Fibroblast of lung (primary cell): ENCODE measurements at places on chromosomes 2 and 18. TPM values are rescaled to one million over a fixed set of nuclear protein-coding genes. Genes with fewer than 3 reads are reported as not detected.

DNA sequence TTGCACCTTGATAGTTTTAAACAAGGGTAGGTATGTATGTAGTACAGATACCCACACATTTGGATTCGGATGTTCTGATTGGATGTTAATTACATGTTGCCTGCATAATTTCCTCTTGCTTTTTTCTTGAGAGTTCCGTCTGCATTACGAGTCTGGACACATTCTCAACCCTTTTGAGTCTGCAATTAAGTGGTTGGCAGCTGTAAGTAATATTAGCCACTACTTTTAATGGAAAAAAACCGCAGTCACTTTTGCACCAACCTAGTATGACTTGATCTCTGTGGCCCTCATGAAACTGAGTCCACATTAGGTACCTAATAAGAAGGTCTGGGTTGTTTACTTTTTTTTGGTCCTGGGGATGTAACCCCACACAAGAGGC, 217.3 kb downstream of the VAPA start:
- H3K36me3 ChIP-seq = no peaks in the 10 kb centered on the region
- no peak overlapping the region for H3K4me3 ChIP-seq
- DNase-seq = no peak

GRCh38 chr18:79522451-79523205, 126.9 kb downstream of the NFATC1 start:
- H3K4me3 ChIP-seq = no peak overlapping the region
- H3K36me3 ChIP-seq = no peaks in the 10 kb centered on the region
- DNase-seq = no peak

- no peak for DNase-seq
- H3K27me3 ChIP-seq = no peaks in the 10 kb centered on the region
- H3K36me3 ChIP-seq = no peaks in the 10 kb centered on the region
- H3K27ac ChIP-seq = no peak overlapping the region
- H3K4me1 ChIP-seq = peaks cover 33% of the 10 kb centered on the region
- no peak overlapping the region for H3K4me3 ChIP-seq
Measured at GRCh38 chr18:77106331-77106730, 26.3 kb downstream of the MBP start.

GRCh38 chr2:11090187-11090586, 65.1 kb upstream of the SLC66A3 start:
- no peaks in the 10 kb centered on the region for H3K4me1 ChIP-seq
- DNase-seq = no peak
- H3K36me3 ChIP-seq = no peaks in the 10 kb centered on the region
- no peaks in the 10 kb centered on the region for H3K27me3 ChIP-seq
- no peak overlapping the region for H3K4me3 ChIP-seq

DNA sequence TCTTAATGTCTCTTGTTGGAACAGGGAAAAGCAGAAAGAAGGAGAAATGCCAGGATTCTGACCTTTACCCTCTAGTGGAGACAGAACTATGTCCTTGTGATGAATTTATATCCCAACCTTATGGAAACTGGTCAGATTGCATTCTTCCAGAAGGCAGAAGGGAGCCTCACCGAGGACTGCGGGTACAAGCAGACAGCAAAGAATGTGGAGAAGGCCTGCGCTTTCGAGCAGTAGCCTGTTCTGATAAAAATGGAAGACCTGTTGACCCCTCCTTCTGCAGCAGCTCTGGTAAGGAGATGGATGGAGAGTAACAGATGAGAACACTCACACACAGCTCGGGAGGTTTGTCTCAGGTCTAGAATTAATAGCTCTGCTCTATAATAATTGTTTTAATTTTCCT, 552.7 kb upstream of the HNMT start:
- no peak for DNase-seq
- H3K27me3 ChIP-seq = no peaks in the 10 kb centered on the region

DNA sequence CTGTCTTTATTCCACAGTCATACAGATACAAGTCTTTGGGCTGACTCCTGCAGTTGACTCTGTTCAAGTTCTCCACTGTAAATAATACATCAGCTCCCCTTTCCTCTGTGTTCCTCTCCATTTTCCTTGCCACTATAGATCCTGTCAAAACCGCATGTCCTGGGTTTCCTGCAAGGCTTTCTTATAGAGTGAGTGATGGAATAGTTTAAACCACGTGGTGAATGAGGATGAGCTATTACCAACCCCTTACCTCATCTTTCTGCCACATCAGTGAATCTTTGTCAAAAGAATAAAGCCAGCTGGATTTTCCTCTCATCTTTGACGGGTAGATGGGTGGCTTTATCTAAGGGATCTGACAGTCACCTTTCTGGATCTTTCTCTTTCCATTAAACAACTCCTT, 3.9 kb upstream of the GALNT14 start:
- peaks cover 3% of the 10 kb centered on the region for H3K4me1 ChIP-seq
- DNase-seq = no peak
- H3K36me3 ChIP-seq = no peaks in the 10 kb centered on the region
- no peak overlapping the region for H3K27ac ChIP-seq

DNA sequence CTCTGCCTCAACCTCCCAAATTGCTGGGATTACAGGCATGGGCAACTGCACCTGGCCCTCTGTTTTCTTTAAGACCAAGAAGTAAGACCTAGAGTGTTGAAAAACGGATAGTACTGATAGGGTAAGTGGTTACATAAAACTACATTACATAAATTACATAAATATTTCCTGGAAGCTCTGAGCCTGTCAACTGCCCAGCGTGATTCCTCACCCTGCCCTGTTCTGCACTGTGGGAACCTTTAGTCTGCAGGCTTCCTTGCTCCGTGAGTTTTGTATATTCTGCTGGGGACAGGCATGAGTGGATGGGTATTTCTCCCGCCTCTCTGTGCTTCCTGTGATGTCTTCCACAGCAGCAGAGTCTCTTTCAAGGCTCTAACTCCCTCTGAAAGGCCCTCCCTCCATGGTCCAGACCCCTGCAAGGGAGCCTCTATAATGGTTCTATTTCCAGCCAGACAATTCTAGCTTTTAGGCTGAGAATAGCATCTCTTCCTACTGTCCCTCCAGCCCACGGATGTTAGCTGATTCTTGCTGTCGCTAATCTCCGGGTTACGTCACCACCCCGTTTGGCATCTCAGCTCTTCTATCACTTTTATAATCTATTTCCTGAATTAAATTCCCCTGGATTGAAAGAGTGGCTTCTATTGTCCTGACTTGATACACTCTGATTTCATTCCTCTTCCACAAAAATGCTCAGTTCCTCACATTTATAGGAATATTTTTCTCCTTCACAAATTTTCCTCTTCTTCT, 49.5 kb upstream of the PLEKHM3 start:
- H3K36me3 ChIP-seq = no peaks in the 10 kb centered on the region
- no peak overlapping the region for H3K4me3 ChIP-seq
- DNase-seq = no peak
- H3K27me3 ChIP-seq = no peaks in the 10 kb centered on the region

- no peaks in the 10 kb centered on the region for H3K4me1 ChIP-seq
- H3K27ac ChIP-seq = no peak overlapping the region
- DNase-seq = peak; percentile 42
- no peaks in the 10 kb centered on the region for H3K27me3 ChIP-seq
- H3K4me3 ChIP-seq = no peak overlapping the region
Measured at GRCh38 chr2:61011678-61012077, 5.8 kb upstream of the PEX13 start.

DNA sequence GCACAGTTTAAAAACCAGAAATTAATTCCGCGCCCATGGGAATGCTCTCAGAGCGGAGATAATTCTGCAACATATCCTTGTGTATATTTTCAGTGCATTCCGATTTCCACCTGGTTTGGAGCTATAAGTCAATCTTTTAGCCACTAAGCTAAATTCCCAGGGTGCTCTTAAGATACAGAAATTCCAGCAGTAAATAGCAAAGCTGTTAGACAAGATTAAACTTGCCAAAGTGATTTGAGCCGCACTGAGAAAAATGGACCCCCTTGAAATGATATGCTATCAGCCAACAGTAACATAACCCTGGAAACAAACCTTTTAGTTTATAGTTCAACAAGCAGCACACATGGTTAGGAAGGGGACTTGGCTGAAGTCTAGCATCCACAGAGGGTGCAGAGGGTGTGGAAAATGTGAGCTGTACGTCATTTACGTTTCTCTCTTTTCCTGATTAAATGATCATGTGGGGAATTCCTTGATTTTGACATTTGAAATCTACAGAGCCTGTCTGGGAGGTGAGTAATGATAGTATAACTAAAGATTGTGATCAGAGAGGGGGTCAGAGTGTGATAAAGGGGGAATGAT, 99.8 kb upstream of the COPS8 start:
- H3K36me3 ChIP-seq = no peaks in the 10 kb centered on the region
- DNase-seq = no peak
- no peak overlapping the region for H3K4me3 ChIP-seq
- peaks cover 2% of the 10 kb centered on the region for H3K27me3 ChIP-seq
- H3K27ac ChIP-seq = no peak overlapping the region

GRCh38 chr2:159153463-159153862, 133.0 kb downstream of the WDSUB1 start:
- H3K27me3 ChIP-seq = no peaks in the 10 kb centered on the region
- H3K36me3 ChIP-seq = no peaks in the 10 kb centered on the region
- H3K4me1 ChIP-seq = peaks cover 2% of the 10 kb centered on the region
- no peak overlapping the region for H3K4me3 ChIP-seq

GRCh38 chr2:103365071-103365470, 603.2 kb downstream of the TMEM182 start:
- no peak for DNase-seq
- no peaks in the 10 kb centered on the region for H3K4me1 ChIP-seq
- H3K27ac ChIP-seq = no peak overlapping the region
- no peaks in the 10 kb centered on the region for H3K36me3 ChIP-seq

DNA sequence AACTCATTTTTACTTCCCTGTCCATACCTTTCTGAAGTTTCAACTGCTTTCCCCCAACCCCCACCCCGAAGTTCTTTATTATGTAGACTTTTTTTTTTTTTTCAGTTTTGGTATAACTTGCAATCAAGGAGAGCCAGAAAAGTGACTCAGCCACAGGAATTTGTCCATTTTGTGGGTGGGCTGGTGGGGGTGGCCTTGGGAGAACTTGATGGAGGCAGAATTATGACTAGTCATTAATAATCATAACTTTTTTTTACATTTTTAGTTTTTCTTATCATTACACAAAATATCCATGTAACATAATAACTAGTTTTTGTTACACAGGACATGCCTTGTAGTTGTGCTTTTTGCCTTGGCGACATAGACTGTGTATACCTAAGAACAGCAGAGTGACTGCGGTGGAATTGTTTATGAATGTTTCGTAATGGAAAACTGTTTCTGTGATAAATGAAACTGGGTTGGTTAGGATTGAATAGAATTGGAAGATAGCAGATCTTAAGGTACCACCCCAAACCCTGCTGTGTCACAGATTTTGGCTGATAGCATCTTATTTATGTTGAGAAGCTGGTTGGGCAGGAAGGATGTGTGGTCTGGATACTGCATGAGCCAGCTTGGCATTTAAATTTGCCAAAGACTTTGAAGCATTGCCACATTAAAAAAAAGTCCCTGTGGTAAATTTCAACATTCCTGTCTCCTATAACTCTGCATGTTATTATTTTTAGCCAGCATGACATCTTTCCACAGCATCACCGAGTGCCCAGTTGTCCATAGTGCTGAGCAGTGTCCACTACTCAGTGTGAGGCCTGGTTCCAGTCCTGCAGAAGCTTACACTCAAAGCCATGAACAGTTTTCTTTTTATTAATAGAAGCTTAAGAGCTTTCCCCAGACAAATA, 30.7 kb downstream of the LYPD6B start:
- H3K4me3 ChIP-seq = no peak overlapping the region
- H3K4me1 ChIP-seq = no peaks in the 10 kb centered on the region
- H3K36me3 ChIP-seq = no peaks in the 10 kb centered on the region
- DNase-seq = peak; percentile 78

DNA sequence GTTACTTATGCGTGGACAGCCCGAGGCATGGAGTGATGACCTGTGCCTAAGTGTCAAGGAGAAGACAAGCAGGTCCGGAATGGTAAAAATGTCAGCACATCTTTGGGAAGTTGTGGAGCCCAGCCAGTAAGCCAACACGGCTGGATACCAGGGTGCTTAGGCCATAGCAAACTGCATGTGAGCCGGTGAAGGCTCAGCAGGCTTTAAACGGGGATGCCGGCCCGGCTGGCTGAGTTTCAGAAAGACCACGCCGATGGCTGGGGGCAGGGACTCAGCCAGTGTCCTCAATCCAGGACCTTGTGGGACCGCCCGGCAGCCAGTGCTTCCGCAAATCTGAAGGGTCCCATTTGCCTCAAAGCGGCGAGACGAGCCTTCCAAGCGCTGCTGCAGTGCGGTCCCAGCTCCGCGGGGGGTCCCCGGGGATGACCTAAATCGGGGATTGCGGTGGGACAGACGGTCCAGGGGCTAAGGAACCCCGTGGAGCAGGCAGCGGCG, 946 bp upstream of the AGAP1 start:
- H3K36me3 ChIP-seq = no peaks in the 10 kb centered on the region
- H3K27me3 ChIP-seq = no peaks in the 10 kb centered on the region
- peaks cover 12% of the 10 kb centered on the region for H3K4me1 ChIP-seq

GRCh38 chr2:125455110-125455509, 1200.8 kb upstream of the GYPC start:
- H3K4me3 ChIP-seq = no peak overlapping the region
- H3K27me3 ChIP-seq = no peaks in the 10 kb centered on the region
- H3K27ac ChIP-seq = no peak overlapping the region
- no peaks in the 10 kb centered on the region for H3K4me1 ChIP-seq
- no peaks in the 10 kb centered on the region for H3K36me3 ChIP-seq

GRCh38 chr2:198004921-198005829, 200.8 kb downstream of the PLCL1 start:
- no peak for DNase-seq
- H3K36me3 ChIP-seq = no peaks in the 10 kb centered on the region
- no peaks in the 10 kb centered on the region for H3K4me1 ChIP-seq
- no peak overlapping the region for H3K27ac ChIP-seq

DNA sequence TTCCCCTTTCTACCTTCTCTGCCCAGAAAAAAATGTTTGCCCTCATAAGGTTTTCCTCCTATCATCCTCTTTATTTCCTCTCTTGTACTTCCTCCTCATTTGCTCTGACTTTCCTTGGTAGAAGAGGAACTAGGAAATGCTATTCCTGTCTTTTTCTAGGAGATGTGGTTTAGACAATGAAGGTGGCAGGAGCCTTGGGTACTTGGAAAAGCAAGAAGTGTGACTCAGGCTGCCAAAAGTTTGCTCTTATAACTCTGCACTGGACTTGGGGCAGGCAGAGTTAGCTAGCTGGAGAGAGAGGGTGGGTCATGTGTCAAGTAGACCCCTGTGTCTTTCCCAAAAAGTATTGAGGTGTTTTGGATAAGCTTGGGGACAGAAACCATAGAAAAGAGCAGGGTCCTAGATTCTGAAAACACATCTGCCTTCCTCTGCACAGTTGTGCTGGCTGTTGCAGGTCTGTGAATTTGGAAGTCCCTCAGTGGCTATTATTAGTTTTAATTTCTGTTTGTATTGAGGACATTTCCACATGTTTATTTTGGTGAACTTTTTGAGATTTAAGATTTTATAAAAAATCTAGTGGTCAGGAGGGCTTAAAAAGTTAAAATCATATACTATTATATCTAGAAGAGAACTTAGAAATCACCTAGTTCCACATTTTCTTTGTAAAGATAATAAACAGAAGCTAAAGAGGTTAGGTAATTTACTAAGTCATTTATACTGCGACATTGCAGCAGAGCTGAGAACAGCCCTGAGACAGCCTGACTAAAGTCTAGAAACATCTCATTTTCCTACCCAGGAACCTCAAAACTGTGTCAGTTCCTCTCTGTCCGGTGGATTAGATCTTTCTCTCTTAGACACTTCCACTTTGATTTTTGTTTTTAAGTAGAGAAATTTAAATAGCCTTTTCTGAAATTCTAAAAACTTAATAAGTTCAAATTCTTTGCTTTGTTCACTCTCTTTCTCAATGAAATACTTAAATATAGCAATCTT, 16.0 kb downstream of the INSIG2 start:
- no peaks in the 10 kb centered on the region for H3K27me3 ChIP-seq
- H3K27ac ChIP-seq = no peak overlapping the region
- H3K36me3 ChIP-seq = peaks cover 2% of the 10 kb centered on the region
- no peak for DNase-seq

Gene CAD
- polyA plus RNA-seq = 11.9 and 21.5 TPM in 2 replicates

Gene DHRS9
- polyA plus RNA-seq = not detected in 2 replicates

Gene FAM124B
- 0.05 TPM in 1 of 2 replicates, not detected in the other for polyA plus RNA-seq

Gene RAB17
- 0.09 and 0.22 TPM in 2 replicates for polyA plus RNA-seq

Gene NR4A2
- polyA plus RNA-seq = 0.62 and 1.4 TPM in 2 replicates

Gene NMUR1
- polyA plus RNA-seq = 0.01 and 0.02 TPM in 2 replicates
